ENCODE measurements at places on chromosomes 7 and 10. TPM values are rescaled to one million over a fixed set of nuclear protein-coding genes. Genes with fewer than 3 reads are reported as not detected.

The IKZF1 gene
- total RNA-seq, result 3.7 TPM

The PNLIP gene
- not detected for total RNA-seq

The MYH16 gene
- total RNA-seq, result not detected

The BTBD16 gene
- not detected for total RNA-seq

The HOXA7 gene
- 0.56 TPM for total RNA-seq

The GPNMB gene
- total RNA-seq, result 1.0 TPM

The VSTM4 gene
- total RNA-seq, result 0.11 TPM

The C10orf67 gene
- total RNA-seq, result 0.50 TPM

The AMZ1 gene
- total RNA-seq, result not detected

The PTPRE gene
- 11.6 TPM for total RNA-seq

The HOXA5 gene
- not detected for total RNA-seq

The ZNF679 gene
- not detected for total RNA-seq

The TAS2R41 gene
- not detected for total RNA-seq

The GPR37 gene
- 0.42 TPM for total RNA-seq

All from A673 (cell line).